ENCODE measurements at places on chromosomes 7 and 10.
A peak's percentile ranks its signal among the peaks of the same experiment; 100 is the strongest.

- no peak for DNase-seq
Measured at GRCh38 chr7:27178366-27178765, 4.2 kb upstream of the HOXA10 start.

DNA sequence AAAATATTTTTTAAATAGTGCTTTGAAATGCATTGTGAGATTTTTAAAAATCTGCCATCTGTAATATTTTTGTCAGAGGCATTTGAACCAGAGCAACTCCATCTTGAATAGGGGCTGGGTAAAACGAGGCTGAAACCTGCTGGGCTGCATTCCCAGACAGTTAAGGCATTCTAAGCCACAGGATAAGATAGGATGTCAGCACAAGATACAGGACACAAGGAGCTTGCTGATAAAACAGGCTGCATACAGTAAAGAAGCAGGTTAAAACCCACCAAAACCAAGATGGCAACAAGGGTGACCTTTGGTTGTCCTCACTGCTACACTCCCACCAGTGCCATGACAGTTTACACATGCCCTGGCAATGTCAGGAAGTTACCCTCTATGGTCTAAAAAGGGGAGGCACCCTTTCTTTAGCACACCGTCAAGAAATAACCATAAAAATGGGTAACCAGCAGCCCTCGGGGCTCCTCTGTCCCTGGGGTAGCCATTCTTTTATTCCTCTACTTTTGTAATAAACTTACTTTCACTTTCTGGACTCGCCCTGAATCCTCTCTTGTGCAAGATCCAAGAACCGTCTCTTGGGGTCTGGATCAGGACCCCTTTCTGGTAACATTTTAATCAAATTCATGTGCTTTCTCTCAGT, 273.7 kb downstream of the SEMA3D start:
- no peak for DNase-seq

DNA sequence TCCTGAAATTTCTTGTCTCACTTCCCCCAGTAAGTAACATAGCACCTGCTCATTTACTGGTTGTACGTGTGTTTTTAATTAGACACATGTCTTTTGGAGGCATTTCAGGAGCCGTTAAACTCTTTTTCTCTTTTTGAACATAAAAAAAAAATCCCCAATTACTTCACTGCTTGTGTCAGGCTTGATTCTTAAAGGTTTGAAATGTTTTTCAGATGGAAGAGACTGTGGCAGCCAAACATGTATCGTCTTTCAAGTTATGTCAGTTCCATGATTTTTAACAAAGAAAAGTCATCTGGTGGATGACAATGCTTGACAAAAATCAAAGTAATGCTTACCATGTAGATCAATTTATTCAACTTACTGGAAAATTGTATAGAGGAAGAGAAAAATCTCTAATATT, 585.8 kb downstream of the GATA3 start:
- DNase-seq = peak; percentile 7

DNA sequence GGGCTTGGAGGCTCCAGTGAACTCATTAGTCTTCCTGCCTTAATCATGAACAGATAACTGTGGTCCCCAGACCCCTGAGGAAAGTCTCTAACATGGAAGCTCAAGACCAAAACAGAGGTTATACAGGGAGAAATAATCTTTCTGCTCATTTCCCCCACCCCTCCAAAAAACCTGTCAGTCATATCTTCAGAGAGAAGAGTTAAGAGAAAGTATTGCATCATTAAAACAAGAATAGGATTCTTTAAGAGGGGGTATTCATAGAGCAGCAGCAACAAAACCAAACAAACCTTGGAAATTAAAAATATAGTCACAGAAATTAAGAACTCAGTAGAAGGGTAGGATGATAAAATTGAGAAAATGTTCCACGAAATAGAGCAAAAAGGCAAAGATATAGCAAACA, 7.6 kb downstream of the CLEC2L start:
- DNase-seq = no peak

DNA sequence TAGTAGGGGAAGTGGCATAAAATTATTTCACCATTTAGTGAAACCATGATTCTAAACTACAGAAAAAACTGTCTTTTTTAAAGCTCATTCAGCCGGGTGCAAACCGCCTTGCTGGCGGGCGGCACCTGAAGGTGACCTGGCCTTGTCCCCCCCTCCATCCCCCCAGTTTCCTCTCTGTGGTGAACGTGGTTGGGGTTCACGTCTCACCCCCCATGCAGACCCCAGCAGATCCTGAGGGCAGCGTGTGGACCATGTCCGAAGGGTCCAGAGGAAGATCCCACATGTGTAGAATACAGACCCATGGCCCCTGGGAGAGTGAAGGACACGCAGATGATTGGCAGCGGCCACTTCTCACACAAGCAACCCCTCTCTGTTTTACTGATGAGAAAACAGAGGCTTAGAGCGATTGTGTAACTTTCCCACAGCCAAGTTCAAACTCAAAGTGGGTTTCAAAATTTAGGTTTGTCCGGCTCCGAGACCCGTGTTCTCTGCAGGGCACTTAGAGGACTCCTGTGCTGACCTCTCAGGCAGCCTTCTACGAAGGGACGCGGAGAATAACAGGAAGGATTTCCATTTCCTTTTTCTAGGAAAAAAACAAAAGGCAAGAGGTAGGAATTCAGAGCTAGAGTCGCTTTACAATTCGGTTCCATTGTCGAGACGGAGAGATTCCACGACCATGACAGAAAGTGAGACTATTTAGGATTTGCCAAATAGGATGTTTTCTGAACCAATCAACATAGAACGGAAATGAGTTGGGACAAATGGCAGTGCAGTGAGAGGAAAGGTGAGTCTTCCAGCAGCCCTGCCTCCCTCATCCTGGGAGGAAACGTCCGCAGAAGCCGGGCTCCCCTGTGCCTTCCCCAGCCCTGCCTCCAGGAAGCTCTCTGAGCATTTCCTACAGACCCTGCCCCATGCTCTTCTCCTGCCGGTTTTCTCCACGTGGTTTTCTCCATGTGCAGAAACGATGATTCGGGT, 67.6 kb upstream of the PITRM1 start:
- no peak for DNase-seq

- DNase-seq = no peak
Measured at GRCh38 chr10:1034758-1035157, 9.1 kb upstream of the IDI2 start.

DNA sequence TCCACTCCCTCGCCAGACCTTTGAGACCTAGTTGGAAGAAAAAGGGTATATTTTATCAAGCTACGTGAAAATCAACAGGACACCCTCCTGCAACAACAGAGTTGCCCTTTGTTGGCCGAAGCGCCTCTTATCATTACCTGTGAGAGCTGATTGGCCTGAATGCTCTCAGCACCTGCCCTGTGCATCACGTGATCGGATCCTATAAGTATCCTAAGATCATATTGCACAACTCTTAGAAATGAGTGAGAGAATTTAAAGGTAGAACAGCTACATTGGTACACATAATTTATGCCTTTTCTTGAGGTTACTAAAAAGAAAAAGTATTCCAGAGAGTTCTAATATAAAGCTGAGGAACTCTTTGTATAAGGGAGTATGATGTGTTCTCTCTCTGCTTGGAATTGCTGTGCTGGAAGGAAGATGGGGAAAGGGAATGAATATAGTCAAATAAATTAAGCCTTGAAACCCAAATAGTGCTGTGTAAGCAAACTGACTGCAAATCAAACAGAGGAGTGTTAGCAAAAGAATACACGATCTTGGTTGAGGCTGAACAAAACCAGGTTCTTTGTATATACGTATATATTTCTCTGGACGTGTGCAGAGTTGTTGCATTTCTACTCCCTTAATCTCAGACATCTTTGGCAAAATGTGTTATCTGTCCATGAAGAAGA, 69.3 kb downstream of the LRRC4 start:
- DNase-seq = no peak
